ENCODE measurements at places on chromosomes 11 and 22.
A peak's percentile ranks its signal among the peaks of the same experiment; 100 is the strongest.

DNA sequence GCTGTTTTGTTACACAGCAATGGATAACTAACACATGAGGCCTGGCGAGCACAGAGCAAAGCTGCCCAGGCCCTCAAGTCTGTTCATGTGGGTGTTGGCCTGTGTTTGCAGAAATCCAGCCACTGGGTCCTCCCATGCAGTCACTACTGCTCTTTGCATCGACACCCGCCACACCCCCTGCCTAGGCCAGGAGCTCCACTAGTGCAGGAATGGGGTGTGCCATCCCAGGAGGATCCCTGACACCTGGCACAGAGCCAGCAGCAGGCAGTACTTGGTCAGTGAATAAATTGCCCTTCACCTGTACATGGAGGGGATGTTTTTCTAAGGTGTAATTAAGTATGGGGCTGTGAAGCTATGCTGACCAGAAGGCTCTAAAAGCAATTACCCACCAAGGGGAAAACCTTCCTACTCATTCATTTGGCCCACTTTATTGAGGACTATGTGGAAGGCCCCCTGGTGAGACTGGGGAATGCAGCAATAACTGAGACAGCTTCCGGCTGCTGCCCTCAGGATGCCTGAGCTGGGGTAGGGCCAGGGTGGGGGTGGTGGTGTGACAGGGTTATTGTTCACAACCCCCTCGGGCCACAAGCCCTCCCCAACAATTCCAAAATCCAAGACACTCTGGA, 160.8 kb downstream of the CRYBB2 start:
- DNase-seq = no peak

DNA sequence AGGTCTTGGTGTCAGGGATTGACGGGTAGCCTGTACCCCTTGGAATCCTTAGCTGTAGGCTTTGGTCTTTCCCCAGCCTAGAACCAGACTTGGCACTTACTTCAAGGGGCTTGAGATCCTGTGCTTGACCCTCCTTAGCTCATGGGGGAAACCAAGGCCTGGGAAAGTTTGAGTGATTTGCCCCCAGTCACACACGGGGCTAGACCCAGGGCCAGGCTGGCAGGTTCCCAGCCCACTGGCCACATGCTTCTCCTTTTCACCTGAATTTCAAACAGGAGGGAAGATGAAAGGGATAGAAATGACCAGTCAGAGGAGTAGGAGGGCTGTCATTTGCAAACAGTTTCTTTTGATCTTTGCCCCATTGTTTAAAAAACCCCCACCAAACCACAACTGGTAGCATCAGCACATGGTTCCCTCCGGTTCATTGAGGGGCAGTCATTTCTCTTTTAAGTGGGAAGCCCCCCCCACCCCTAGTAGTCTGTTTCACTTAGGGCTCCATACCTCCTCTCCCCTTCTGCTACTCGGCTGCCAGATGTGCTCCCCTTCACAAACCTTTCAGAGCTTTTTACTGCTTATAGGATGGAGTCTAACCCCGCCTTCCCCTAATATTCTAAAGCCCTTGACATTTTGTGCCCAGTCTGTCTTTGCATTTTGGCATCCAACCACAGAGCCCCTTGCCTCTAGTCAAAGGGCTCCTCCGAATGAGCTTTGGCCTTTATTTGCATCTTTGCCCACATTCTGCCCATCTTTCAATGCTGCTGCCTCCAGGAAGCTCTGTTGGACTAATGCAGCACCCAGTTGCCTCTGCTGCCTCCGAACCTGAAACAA, 37.6 kb downstream of the ZNRF3 start:
- DNase-seq = no peak

DNA sequence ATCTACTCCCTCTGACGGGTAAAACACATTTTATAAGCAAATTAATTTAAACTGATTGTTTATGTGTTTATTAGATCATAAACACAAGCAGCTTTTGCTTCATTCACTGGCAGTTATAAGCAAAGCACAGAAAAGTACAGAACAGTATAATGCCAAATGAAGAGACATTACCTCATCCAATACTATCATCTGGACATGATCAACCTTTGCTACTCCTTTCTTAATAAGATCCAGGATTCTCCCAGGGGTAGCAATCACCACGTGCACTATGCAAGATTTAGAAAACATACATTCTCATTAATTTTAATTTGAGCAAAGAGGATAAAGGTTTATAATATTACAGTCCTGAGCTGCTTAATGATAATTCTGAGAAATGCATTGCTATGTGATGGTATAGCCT, 27.9 kb downstream of the DDX6 start:
- no peak for DNase-seq

DNA sequence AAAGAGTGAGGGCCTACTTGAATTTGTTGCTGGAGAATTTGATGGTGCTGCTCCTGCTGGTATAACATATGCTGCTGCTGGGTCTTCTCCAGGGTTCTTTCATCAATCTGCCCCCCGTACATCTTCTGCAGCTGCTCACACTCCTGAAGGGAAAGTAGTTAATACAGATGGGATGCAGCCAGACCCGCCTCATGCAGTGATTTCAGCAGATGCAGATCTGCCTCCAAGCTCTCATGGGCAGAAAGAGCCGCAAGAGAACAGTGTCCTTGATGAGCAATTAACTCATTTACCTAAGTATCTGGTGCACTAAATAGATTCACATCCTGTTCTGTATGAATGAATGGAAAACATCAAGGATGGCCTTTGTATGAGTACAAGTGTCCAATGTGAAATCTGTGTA, 24.8 kb upstream of the APOA1 start:
- DNase-seq = no peak

- no peak for DNase-seq
Measured at GRCh38 chr11:73968356-73968966, 14.2 kb downstream of the UCP2 start.

- DNase-seq = no peak
Measured at GRCh38 chr11:33531743-33532181, 168.9 kb downstream of the C11orf91 start.

- no peak for DNase-seq
Measured at GRCh38 chr11:82701847-82702520, 31.7 kb downstream of the FAM181B start.

- DNase-seq = no peak
Measured at GRCh38 chr11:21177379-21177778, 508.0 kb downstream of the NELL1 start.

DNA sequence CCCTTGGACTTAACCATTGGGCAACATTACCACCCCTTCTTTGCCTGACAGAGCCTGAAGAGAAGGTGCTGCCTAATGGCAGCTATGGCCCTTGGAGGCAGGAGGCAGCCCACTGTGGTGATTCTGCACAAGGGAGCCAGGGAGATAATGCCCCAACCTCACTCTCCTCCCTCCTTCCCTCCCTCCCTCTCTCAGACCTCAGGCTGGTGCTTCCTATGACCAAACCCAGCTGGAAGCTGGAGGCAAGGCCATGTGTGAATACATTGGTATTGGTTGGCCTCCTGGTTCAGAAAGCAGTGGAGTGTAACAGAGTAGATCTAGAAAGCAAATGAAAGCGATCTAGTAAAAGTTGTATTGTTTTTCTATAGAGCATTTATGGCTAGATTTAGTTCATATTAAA, 233.1 kb downstream of the CSNK2A3 start:
- DNase-seq = no peak

DNA sequence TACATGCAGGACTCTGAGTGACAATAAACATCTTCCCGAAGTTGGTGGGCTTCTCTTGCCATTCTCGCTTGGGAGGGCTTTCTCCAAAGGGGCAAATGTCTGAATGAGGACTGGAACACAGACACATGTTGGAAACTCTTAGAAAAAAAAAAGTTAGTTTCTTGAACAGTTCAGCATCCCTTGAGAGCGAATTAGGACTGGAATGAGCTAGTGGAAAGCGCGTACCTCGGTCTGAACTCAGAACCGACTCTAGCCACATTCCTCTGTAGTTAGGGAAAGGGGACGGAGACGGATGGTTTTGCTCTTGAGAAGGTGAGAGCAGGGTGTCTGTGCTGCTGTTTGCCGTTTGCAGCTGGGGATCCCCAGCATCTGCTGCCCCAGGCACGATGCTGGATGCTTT, 517.3 kb downstream of the TBC1D22A start:
- DNase-seq = no peak

DNA sequence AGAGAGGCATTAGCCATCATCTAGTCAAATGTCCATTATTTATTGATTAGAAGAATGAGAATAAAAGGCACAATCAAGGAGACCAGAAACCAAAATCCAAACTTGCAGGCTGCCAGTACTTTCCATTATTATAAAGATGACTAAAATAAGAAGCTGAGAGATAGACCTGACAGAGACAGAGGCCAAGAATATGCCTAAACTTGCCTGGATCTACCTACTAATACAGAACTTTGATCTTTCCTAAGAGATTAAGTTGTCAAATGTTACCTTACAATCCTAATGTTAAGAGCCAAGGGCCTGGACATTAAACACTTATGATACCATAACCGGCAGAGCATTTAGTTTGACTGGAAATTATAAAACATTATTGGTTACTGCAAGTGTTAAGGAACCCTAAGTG, 6.2 kb downstream of the LGR4 start:
- no peak for DNase-seq

DNA sequence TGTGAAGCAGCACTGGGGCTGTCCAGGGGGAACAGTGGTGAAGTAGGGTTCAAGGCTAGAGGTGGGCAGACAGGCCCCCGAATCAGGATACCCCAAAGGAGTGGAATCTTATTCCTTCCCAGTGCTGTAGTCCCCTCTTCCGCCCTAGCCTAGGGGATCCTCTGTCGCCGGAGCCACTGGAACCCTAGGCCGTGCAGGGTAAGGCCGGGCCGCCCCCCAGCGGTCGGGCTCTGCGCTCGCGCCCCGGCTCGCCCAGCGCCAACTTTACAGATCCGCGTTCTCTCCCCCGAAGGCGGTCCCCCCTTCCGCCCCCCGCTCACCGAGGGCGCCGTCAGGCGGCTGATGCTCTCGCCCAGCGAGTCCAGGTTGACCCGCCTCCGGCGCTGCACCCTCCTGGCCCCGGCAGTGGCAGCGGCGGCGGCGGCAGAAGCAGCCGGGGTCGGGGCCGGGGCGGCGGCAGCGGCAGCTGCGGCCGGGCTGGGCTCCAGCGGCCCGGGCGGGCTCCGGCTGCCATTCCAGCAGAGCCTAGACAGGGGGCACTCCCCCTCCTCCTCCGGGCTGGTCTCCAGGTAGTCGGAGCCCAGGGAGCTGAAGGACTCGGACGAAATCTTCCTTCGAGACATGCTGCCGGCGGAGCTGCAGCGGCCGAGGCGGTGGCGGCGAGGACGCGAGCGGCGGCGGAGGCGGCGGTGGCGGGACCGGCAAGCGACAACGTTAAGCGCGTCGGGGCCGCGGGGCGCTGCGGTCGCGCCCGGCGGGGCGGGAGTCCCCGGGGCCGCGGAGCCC, 650 bp downstream of the GUCY1A2 start:
- peak; percentile 33 for DNase-seq

GRCh38 chr11:129612447-129612961, 203.1 kb upstream of the TMEM45B start:
- no peak for DNase-seq

- no peak for DNase-seq
Measured at GRCh38 chr22:24153353-24153752, 27.9 kb upstream of the SUSD2 start.

GRCh38 chr22:21642584-21643448, 714 bp downstream of the SDF2L1 start:
- peak; percentile 30 for DNase-seq

- DNase-seq = no peak
Measured at GRCh38 chr11:8020244-8020597, 33.1 kb downstream of the EIF3F start.

GRCh38 chr11:112013497-112014164, 11.6 kb upstream of the DLAT start:
- DNase-seq = no peak

DNA sequence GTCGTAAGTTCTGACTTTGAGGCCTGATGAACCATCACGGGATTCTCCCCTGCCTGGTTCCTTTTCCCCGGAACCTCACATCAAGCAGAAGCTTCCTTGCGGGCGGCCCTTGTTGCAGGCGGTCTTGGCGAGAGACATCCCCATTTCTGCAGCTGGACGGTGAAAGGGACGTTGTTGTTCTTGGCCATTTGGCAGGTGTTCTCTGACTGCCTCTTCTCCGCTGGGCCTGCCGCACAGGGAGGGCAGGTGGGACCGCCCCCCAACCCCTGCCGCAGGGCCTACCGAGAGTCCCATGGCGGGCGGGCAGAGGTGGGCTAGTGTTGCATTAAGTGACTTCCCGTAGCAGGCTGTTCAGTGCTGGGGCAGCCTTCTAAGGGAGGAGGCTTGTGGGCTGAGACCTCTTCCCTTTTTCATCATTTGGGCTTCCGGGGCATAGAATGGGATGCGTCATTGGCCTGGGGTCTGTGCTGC, 26.9 kb upstream of the GRAMD4 start:
- no peak for DNase-seq

DNA sequence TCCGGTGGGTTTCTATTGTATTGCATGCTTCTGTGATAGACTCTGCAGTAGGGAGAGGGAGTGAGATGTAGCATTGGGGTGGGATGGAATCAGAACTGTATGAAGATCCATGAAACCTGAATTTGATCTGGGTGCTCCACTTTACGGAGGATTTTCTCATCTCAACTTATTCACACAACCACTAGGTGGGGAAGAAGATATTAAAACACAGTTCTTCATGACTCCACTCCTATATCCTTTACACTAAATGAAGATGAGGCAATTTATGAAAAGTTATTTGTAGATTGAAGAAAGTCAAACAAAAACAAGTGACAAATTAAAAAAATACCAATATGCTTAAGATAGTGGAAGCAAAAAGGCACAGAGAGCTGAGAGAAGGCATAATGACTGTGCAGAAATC, 92.6 kb upstream of the PDGFD start:
- DNase-seq = no peak

GRCh38 chr11:19756675-19757475, 44.2 kb downstream of the NAV2 start:
- DNase-seq = no peak

DNA sequence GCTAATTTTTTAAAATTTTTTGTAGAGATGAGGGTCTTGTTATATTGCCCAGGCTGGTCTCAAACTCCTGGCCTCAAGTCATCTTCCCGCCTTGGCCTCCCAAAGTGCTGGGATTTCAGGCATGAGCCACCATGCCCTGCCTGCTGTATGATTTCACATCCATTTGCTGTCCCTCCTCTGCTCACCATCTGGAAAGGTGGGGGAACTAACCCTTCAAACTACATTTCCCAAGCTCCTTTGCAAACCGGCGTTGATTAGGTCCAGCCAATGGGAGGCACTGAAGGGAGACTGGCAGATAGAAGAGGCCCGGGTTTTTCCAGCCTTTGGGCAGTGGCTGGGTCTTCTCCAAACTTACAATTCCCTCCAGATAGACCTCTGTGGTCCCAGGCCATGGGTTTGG, 19.3 kb downstream of the RFPL1 start:
- DNase-seq = no peak

DNA sequence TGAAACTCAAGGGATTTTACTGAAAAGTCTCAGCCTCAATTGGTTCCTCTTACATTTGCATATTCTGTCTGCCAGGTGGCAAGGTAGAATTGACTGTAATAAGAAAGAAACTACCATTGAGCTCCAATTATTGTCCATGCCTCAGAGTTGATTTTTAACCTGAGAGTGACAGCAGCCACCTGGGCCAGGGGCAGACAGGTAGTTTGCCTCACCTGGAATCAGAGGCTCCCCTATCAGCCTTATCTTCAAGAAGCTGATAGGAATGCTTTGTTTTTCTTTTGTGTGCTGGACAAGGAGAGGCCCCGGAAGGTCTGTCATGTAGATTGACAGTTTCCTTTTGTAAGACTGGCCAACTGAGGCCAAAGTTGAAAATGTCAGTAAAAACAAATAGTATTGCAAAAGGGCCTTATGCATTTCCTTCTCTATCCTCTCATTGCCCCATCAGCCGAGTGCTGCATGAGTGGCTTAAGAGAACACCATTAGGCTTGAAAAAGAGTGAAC, 34.1 kb downstream of the CD44 start:
- no peak for DNase-seq

Data from amniotic stem cell (primary cell).